Muscle of leg (tissue), 16 donors: ENCODE measurements at places on chromosomes 13 and 19. TPM values are rescaled to one million over a fixed set of nuclear protein-coding genes. Genes with fewer than 3 reads are reported as not detected.

The OR4F17 gene
- total RNA-seq = not detected

The SIGLEC9 gene
- 0.53 TPM for total RNA-seq

The TSC22D1 gene
- 66.7 TPM for total RNA-seq

The ZNF266 gene
- 15.3 TPM for total RNA-seq

The KLK15 gene
- not detected for total RNA-seq

The RUVBL2 gene
- 63.8 TPM for total RNA-seq

The ZNF558 gene
- 25.8 TPM for total RNA-seq

The ZFR2 gene
- under 0.01 TPM for total RNA-seq

The LMTK3 gene
- total RNA-seq = 0.04 TPM

The RLN3 gene
- not detected for total RNA-seq

The PTOV1 gene
- total RNA-seq = 140 TPM

The LGALS4 gene
- total RNA-seq = 0.89 TPM

The KIR2DL1 gene
- total RNA-seq = not detected
